IMR-90 (cell line): ENCODE measurements at places on chromosomes 3 and 15.

DNA sequence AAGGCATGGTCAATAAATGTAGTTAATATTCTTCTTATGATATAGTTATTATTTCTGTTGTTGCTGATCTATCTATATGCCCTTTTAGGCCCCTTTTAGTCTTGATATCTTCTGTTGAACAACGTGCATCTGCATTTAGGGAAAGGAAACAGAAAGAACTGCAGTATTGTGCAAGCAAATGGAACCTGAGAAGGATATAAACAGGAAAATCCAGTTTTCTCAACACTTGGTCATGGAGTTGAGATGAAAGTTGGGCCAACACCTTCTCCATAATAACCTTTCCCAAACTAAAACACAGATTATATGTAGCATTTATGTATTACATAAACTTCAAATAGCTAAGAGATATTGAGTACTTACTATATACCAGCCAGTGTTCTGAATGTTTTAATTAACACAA is 179.7 kb downstream of the ADAMTS9 start:
- no peak overlapping the region for H3K27ac ChIP-seq
- no peak overlapping the region for H3K4me3 ChIP-seq
- H3K27me3 ChIP-seq: no peaks in the 10 kb centered on the region
- peaks cover 6% of the 10 kb centered on the region; the same call in 1 of the 2 replicates for H3K4me1 ChIP-seq

GRCh38 chr3:72052841-72053409 is 268.0 kb upstream of the PROK2 start:
- no peaks in the 10 kb centered on the region for H3K4me1 ChIP-seq
- H3K36me3 ChIP-seq: no peaks in the 10 kb centered on the region
- no peak overlapping the region for H3K4me3 ChIP-seq
- no peak overlapping the region for H3K27ac ChIP-seq
- peaks cover 1% of the 10 kb centered on the region; the same call in 1 of the 2 replicates for H3K27me3 ChIP-seq
- no peak for DNase-seq

GRCh38 chr15:65981837-65982626 is 112.7 kb downstream of the RAB11A start:
- H3K27ac ChIP-seq: no peak overlapping the region
- no peaks in the 10 kb centered on the region for H3K36me3 ChIP-seq
- no peaks in the 10 kb centered on the region for H3K4me1 ChIP-seq
- peaks cover 52% of the 10 kb centered on the region for H3K27me3 ChIP-seq
- DNase-seq: no peak

DNA sequence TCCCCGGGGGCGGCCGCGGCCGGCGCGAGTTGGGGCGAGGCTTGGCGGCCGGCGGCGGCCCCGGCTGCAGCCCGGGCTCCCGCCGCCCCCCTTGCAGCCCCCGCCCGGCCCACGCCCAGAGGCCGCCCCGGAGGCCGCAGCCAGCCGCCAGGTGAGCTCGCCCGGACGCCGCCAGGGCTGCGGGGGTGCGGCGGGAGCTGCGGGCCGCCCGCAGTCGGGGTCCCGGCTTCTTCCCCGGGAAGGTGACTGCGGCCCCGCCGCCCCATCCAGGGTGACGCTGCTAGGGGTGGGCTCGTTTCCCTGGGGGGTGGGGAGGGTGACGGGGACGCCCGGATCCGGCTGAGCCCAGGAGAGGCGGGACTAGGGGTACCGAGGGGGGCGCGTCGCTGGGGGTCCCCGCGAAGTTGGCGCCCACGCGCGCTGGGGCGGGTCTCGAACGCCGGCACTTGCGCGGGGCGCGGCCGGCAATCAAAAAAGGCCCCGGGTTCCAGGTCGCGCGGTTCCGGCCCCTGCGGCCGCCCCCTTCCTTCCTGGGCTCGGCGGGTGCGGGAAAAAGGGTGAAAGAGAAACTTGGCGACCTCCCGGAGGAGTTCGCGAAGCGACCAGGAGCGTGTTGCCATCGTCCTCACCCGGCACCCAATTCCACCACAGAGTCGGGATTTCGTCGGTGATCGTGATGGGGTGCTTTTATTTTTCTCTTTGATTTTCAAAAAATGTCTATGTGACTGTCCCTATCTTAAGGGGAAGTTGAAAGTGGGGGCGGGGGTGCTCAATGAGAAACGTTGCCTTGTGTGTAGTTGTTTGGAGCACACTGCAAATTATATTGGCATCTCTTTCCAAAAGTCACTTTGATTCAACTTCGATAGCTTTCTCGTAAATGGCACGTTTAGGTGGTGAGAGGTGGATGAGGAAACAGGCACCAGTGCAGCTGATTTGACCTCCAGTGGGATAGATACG is 619 bp downstream of the ATXN7 start:
- no peaks in the 10 kb centered on the region for H3K27me3 ChIP-seq
- peaks cover 3% of the 10 kb centered on the region; the same call in 1 of the 2 replicates for H3K4me1 ChIP-seq
- peak overlapping the region; percentile 69 for H3K27ac ChIP-seq
- H3K36me3 ChIP-seq: no peaks in the 10 kb centered on the region; the same call in 1 of the 2 replicates
- peak overlapping the region; percentile 94 for H3K4me3 ChIP-seq

- H3K36me3 ChIP-seq: no peaks in the 10 kb centered on the region
- no peak for DNase-seq
- no peak overlapping the region for H3K27ac ChIP-seq
- H3K4me3 ChIP-seq: no peak overlapping the region
Measured at GRCh38 chr3:189122110-189122509, 49.7 kb upstream of the TPRG1 start.

DNA sequence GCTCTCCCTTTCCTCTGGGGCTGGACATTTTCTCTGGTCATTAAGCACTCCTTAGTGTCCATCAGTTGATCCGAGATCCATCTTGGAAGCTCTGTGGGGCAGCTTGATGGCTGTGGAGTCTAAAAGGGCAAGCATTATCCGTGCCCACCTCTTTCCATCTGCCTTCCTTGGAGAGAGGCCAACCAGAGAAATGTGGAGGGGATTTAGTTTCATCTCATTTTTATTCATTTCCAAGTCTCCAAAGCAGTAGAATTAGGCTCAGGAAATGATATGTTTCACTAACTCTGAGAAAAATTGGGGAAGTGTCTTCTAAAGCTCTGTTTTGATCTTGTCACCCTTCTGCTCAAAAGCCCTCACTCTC is 95.9 kb upstream of the KLHL25 start:
- DNase-seq: no peak
- H3K27ac ChIP-seq: no peak overlapping the region
- H3K4me3 ChIP-seq: no peak overlapping the region
- peaks cover 2% of the 10 kb centered on the region; the same call in 1 of the 2 replicates for H3K27me3 ChIP-seq
- H3K4me1 ChIP-seq: no peaks in the 10 kb centered on the region

- H3K27me3 ChIP-seq: no peaks in the 10 kb centered on the region
- H3K36me3 ChIP-seq: peaks cover 2% of the 10 kb centered on the region; the same call in 1 of the 2 replicates
- H3K4me1 ChIP-seq: no peaks in the 10 kb centered on the region
- no peak for DNase-seq
Measured at GRCh38 chr3:18354701-18355100, 70.4 kb downstream of the SATB1 start.

DNA sequence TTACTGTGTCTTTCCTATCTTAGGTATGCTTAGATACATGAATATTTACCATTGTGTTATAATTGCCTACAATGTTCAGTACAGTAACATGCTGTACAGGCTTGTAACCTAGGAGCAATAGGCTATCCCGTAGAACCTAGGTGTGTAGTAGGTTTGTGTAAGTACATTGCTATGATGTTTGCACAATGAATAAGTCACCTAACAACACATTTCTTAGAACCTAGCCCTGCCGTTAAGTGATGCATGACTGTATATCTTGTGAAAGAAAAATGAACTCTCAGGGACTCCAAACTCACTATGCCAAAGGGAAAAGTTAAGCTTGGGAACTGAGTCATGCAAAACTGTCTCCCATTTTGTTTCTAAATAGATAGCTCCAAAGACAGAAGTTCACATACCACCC is 91.5 kb upstream of the ACP3 start:
- H3K4me3 ChIP-seq: no peak overlapping the region
- H3K27me3 ChIP-seq: 0 out of 2 replicates have a peak, but pooled peaks cover under 1% of the 10 kb centered on the region
- no peak for DNase-seq
- H3K27ac ChIP-seq: no peak overlapping the region
- no peaks in the 10 kb centered on the region; the same call in 1 of the 2 replicates for H3K4me1 ChIP-seq

DNA sequence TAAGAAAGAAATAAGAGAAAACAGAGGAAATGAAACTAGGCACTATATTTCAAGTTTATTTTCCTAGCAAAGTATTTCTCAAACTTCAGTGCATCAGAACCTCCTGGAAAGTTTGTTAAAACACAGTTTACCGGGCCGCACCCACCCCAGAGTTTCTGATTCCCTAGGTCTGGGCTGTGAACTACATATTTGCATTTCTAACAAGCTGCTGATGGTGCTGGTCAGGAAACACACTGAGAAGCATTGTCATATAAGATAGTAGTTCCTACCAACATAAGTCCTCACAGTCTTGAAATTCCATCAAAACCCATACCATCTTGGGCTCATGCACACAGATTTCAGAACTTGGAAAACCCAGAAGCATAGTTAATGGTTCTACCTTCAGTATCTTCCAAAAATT is 8.3 kb downstream of the SLC9A9 start:
- no peaks in the 10 kb centered on the region for H3K36me3 ChIP-seq
- H3K4me3 ChIP-seq: no peak overlapping the region
- H3K27me3 ChIP-seq: no peaks in the 10 kb centered on the region
- no peak overlapping the region for H3K27ac ChIP-seq
- no peak for DNase-seq

DNA sequence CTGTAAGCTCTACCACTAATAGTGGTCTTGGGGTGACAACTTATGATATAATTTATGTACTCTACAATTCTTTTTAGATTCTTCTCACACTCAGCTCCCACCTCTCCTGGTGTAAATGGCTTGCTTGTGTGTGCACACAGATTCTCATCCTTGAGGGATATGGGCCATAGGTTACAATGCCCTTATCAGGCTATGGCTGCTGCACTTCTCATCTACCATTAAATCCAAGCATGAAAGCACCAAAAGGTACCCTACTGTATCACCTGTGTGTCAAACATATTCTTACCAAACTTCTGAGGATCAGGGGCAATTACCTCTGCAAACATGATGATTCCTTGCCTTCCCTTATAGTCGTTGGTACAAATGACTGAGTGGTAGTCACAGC is 891.9 kb downstream of the SQOR start:
- no peak overlapping the region for H3K27ac ChIP-seq
- H3K4me3 ChIP-seq: no peak overlapping the region
- no peak for DNase-seq
- no peaks in the 10 kb centered on the region for H3K4me1 ChIP-seq

DNA sequence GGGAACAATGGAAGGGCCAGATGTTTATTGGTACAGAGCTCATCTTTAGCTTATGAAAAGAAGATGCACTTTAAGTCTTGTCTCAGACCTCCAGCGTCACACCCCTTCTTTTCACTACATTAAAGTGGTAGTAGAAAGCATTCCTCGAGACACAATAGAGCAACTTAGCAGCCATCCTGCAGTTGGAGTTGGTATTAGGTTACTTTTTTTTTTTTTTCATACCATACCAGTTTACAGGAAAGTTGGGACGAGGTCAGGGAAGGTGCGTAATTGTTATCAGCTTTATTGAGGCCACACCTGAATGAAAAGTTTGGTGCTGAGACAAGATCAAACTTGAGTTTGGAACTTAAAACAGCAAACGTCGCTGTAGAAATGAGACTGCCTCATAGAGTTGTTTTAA is 203.8 kb downstream of the SOX2 start:
- no peak for DNase-seq
- no peaks in the 10 kb centered on the region for H3K36me3 ChIP-seq
- no peak overlapping the region for H3K4me3 ChIP-seq
- H3K27ac ChIP-seq: no peak overlapping the region
- no peaks in the 10 kb centered on the region for H3K4me1 ChIP-seq
